Stimulated activated memory B cell treated with anti-CD40 and anti-IgM and Interleukin-4, amounts not matched to agents 10 μg/mL and 1 μg/mL and 100 μg/mL, for 72 hours (primary cell): ENCODE measurements at places on chromosomes 11 and 22.

DNA sequence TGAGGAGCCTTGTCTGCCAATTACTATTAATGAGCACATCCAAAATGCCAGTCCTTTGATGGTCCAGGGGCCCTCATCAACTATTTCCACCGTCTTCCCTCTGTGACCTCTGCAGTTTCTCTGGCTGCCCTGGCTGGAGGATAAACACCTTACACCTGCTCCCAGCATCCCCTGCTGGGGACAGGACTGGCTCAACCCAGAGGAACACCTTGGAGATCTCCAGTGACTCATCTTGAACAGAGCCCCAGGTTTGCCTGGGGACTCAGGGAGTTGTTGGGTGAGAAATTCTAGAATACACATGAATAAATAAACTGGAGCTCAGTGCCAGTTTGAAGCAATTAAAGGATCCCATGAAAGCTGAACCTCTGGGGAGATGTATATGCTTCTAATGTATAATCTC, 24.0 kb upstream of the ELF5 start:
- no peak for ATAC-seq

GRCh38 chr22:30272781-30273601, 6.3 kb upstream of the OSM start:
- ATAC-seq = no peak

DNA sequence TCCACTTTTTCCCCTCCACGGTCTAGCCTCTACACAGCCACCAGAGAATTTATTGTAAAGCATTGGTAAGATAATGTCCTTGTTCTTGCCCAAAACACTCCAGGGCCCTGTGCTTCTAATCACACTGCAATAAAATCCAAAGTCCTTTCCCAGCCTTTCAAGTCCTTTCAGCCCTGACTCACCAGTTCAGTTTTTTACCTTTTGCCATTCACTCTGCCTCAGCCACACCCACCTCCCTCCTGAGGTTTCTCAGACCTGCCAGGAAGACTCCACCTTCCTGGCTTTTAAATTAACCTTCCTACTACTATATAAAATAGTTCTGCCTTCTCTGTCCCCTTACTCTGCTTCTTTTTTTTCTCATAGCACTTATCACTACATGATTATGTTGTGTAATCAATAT, 91.0 kb upstream of the ARHGAP32 start:
- ATAC-seq = no peak

DNA sequence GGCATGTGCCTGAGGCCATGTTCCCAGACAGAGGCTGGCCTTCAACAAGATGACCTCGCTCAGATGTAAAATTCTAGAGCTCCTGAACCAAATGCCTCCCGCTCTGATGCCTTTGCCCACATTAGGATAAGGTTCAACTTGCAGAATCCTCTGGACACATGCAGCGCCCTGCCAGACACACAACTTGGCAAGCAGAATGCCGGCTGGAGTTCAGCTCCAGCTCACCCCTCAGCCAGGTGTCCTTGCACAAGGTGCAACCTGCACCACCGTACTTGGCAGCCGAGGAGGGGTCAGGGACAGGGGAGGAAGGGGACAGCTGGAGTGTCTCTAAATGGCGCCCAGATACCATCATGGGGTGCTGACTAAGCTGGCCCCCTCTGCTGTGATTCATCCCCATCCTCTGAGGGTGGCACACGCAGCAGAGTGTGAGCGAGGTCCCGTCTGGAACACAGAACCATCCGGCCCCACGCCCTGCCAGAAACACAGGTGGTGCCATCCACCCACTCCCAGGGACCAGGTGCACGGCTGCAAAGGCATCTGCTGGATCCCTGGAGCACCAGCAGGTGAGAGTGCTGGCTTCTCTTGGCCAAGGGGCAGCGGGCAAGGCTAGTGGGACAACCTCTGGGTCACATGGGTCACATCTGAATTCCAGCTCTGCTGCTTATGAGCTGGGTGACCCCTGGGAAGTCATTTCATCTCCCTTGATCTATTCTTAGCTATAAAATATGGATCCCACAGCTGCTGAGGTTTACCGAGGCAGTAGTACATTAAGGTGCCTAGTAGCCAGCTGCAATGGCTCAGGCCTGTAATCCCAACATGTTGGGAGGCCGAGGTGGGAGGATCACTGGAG, 12.8 kb downstream of the ZMAT5 start:
- no peak for ATAC-seq

DNA sequence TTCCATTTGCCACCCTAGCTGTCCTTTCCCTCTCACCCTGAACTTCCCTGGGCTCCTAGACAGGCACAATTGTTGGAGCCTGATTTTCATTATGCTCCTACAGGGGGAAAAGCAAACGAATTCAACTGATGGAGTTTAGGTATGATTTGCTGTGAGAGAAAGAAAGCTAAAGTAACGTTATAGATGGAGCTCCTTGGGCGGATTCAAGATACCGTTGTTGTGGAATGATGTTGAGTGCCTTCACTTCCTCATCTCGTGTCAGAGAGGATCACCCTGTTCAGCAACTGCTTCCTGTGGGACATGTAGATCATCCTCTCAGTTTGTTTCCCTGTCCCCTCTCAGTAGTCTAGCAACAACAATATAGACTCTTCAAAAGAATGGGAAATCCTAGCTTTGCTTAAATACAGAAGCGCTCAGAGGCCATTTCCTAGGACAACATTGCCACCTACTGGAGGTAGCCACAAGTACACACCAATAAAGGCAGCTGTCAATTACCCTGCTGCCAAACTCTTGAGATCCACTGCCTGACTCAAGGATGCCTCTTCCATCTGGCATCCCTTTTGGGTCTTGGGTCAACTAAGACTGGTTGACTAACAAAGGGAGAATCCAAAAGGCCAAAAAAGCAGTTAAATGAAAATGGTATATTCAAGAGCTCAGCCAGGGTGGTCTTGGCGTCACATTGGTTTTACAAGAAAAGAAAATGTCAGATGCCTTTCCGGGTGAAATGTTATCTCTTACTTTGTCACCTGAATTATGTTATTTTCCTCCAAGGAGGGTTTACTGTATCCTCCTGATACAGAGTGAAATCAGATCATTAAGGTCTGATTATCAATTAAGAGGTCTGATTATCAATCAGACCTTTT, 13.5 kb upstream of the DTX4 start:
- peak; percentile 90 for ATAC-seq

GRCh38 chr11:66835768-66836405, 7.4 kb upstream of the RCE1 start:
- no peak for ATAC-seq

DNA sequence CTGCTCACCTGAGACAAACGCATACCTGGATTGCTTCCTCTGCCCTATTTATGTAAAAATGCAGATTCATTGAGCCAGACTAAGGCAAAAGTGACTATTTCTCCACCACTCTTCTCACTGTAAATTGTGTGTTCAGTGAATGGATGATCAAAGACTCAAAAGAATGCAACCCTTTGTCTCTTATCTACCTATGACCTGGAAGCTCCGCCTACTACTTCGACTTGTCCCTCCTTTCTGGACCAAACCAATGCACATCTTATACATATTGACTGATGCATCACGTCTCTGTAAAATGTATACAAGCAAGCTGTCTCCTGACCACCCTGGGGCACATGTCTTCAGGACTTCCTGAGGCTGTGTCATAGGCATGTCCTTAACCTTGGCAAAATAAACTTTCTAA, 418.0 kb upstream of the SYN3 start:
- ATAC-seq = no peak

DNA sequence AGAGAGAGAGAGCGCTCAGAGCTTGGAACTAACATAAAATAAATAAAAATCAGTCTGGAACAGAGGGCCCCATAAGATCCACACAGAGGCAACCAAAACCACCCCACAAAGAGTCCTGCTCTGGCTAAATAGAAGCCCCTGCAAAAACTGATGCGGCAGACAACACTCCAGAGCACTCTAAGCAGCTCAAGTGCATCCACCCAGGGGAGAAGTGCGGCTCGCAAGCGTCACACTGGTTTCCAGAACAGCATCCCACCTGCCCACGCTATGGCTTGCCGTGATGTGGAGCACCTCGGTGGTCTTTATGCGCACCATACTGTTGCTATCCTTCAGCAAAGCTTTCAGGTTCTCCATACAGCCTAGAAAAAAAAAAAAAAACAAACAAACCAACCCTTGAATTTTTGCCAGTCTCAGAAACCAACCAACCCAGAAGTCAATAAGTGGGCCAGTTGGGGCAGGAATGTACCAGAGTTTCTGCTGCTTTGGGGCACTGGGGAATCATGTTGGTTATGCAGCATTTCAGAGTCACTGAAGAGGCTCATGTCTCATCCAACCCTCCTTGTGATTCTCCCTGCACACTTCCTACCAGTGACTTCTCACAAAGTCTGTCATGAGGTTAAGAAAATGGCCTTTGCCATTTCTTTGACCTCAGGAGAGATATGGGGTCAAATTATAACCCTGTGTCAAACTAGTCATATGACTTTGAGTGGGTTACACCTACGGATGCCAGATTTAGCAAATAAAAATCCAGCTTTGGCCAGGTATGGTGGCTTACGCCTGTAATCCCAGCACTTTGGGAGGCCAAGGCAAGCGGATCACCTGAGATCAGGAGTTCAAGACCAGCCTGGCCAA, 3.0 kb downstream of the RSPH14 start:
- ATAC-seq = no peak

- ATAC-seq = no peak
These were observed 67.4 kb downstream of the SCN3B start for GRCh38 chr11:123587044-123587443.

DNA sequence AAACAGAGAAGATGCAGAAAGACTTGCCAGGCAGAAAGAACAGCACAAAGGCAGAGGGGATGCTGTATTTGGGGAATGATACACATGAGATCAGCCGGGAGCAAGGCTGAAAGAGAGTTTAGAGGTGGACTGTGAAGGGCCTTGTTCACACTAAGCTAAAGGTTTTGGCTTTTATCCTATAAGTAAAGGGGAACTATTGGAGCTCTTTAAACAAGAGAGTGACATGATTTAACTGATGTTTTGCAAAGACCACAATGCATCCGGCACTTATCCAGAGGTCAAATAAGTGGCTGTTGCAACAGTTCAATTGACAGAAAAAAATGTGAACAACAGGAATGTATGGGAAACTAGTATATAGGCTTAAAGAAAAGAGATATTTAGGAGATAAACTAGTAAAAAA, 64.7 kb upstream of the RRAS2 start:
- ATAC-seq = no peak

- ATAC-seq = no peak
These were observed 116.4 kb downstream of the FAR1 start for GRCh38 chr11:13784855-13785254.

- ATAC-seq = no peak
These were observed 25.8 kb upstream of the ST3GAL4 start for GRCh38 chr11:126329644-126330211.

GRCh38 chr11:120068114-120068573, 69.8 kb downstream of the TRIM29 start:
- ATAC-seq = no peak

DNA sequence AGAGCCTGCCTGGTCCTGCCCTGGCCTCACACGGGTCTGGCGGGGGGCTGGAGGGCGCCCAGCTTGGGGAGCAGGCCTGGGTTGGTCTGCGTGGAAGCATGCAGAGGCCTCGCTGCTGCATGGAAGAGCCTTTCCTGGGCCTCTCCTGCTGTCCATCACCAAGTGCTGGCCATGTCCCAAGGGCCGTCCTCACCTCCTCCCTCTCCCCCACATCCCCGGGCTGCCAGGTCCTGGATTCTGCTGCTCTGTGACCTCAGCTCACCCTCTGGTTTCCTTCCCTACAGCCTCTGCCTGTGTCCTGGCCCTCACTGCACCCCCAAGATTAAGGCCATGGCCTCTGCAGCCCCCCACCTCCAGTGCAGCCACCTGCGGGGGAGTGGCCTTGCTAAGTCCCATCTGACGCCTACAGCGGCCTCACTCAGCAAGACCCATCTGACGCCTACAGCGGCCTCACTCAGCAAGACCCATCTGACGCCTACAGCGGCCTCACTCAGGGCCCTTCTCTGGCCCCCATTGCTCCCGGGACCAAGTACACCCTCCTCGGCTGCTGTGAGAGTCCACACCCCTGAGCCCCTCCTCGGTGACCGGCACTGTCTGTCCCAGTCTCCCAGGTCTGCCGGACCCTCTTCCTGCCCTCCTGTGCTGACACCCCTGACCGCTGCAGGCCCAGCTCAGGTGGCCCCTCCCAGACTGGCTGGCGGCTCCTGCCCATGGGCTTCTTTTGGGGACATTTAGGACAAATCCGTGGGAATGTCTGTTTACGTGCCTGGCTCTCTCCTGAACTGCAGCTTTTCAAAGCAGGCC, 119.5 kb upstream of the B3GAT1 start:
- no peak for ATAC-seq

- no peak for ATAC-seq
These were observed 64.7 kb downstream of the MAML2 start for GRCh38 chr11:96278039-96278897.

DNA sequence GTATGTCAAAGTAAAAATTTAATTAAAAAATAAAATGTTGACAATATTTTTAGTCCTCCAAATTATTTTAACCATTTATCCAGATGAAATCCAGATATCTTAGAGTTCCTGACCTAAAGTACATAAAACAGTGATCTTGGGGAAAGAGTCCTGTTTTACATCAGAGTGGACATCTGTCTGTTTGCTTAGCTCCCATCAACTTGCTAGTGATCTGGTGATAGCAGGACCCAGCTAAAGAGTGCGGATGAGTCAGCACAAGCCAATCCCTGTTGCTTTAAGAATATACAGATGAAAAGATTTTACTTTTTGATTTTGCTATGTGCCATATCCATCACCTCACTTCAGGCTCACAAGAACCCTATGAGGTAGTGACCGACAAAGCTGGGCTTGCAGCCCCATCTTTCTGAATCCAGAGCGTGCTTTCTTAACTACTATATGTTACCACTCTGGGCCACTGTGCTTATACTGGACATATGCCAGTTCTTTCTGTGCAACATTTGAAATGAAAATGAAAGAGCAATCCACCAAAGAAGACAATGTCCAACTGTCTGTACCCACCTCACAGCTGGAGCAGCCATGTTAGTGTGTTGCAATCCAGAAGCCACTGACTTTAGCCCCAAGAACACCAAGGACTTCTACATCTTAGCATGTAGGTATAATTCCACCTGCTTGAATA, 167.6 kb upstream of the SESN3 start:
- ATAC-seq = no peak

DNA sequence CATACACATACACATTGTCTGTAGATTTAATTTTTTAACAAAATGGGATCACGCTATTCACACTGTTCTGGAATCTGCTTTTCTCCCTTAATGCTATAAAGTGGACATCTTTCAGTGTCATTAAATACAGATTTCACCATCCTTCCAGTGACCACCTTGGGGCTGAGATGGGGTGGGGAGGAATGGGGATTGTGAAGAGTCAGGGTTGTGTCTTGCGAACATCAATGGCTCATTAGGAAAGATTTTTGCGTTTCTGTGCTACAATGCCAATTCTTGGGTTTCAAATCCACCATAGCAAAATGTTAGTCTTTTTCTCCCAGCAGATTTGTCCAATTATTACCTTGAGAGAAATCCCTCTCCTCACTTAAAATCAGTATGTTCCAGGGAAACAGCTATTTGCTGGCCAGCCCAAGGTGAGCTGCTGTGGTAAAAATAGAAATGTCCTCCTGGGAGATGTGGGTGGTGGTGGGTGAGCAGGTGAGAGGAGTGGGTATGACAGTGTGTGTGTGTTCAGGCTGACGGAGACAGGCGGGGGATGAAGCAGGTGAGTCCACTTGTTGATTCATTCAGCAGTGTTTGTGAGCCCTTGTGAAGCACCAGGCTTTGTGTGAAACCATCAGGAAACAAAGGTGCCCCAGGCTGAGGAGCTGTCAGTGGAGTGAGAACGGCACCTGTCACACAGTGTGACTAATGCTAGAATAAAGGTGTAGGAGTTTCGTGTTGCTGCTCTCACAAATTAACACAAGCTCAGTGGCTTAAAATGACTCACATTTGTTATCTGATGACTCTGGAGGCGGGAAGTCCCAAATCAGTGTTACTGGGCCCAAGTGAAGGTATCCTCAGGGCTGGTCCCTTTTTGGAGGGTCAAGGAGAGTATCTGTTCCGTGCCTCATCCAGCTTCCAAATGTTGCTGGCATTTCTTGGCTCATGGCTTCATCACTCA, 1.7 kb upstream of the CBX6 start:
- ATAC-seq = peak; percentile 17
